ENCODE measurements at places on chromosomes 16 and 17.

DNA sequence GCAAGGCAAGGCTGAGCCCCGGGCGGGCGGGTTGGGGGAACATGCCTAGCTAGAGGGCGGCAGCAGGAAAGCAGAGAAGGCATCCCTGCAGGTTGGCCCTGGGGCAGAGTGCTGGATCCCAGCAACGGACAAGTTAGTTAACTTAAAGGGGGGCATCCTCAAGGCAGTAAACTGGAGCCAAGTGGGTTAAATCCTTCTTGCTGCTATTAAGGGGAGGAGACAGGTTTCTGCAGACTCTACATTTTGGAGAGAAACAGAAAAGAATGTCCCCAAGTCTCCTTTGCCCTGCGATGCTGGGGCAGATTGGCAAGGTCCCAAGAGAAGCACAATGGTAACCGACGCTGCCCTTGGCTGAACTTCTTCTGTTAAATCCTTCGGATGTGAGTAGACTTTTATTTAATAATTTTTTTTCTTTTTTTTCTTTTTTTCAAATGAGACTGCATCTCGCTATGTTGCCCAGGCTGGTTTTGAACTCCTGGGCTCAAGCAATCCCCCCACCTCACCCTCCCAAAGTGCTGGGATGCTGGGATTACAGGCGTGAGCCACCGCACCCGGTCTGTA, 14.0 kb downstream of the ATP5PD start:
- peak; percentile 14 for DNase-seq

- no peak for DNase-seq
Measured at GRCh38 chr17:9258115-9259015, 237.1 kb downstream of the NTN1 start.

GRCh38 chr17:17043461-17044271, 1.4 kb downstream of the MPRIP start:
- DNase-seq: no peak

- DNase-seq: no peak
Measured at GRCh38 chr17:64780096-64781013, 118.2 kb upstream of the SMURF2 start.

- DNase-seq: peak; percentile 43
Measured at GRCh38 chr17:33218698-33219601, 74.1 kb downstream of the ASIC2 start.

DNA sequence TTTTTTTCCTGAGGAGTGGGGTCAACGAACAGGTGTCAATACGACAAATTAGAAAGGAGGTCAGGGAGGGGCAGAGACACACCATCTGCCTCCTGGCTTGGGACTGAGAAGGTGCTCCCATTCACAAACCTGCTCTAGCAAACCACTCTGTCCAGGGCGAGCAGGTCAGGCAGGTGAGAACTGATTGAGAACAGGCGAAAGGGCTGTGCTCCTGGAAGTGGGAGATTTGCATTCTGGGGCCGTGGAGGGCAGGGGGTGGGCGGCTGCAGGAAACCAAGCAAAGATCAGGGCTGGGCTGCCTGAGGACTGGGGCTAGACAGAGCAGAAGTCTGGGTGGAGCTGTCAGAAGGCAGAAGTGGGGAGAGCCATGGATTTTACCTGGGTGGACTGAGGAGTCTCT, 98.9 kb upstream of the NLRP1 start:
- no peak for DNase-seq

DNA sequence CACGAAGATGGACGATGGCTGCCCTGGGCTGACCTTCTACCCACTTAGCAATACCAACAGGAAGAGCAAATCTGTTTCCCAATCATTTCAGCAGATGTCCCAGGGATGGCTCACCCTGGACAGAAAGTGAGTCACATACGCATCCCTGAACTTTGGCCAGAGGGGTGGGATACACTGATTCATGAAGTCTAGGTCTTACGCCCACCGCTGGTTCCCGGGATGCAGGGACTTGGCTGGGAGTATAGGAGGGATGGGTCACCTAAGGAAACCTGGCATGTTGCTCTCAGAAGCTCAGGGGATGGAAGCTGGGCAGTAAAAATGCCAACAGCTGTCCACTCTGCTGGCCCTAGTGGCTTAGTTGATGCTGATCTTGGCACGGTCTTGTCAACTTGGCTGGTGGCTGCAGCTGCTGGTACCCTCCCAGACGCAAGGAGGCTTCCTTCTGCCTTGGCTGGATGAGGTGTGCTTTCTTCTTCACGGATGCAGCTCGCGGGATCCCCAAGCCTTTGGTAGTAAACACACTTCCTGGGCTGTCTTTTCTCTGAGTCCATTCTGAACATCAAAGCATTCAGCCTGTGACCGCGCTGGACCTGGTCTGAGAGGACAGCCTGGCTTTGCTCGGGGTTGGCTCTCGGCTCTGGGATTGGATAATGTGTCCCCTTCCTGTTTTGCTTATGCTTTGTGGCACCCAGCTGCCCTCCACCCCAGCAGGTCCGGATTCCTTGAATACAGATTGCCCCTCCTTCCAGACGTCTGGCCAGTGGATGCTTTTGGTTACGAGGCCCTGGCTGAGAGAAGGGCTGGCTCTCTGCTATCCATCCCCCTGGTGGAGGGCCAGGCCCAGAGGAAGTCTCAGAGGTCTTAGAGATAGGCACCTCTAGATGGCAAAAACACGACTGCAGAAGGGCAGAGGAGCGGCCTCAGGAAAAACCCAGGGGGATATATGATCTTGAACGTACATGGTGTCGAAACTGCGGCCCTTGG, 71.5 kb downstream of the RAP1GAP2 start:
- peak; percentile 83 for DNase-seq

GRCh38 chr16:20901068-20901435, 481 bp downstream of the LYRM1 start:
- no peak for DNase-seq

GRCh38 chr17:73972056-73972455, 231.4 kb upstream of the RPL38 start:
- no peak for DNase-seq

DNA sequence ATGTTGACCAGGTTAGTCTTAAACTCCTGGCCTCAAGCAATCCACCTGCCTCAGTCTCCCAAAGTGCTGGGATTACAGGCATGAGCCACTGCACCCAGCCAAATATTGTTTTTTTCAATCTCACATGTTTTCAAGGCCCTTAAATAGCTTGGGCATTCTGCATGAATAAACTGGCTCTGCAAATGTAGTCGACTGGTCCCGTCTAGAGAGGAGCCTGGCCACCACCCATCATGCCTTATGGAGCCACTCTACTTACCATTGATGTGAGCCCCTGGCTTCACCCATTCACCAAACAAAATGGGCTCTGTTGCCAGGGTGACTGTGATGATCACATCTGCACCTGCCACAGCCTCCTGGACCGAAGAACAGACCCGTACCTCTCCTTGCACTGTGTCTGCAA, 10.8 kb downstream of the CRYM start:
- no peak for DNase-seq

DNA sequence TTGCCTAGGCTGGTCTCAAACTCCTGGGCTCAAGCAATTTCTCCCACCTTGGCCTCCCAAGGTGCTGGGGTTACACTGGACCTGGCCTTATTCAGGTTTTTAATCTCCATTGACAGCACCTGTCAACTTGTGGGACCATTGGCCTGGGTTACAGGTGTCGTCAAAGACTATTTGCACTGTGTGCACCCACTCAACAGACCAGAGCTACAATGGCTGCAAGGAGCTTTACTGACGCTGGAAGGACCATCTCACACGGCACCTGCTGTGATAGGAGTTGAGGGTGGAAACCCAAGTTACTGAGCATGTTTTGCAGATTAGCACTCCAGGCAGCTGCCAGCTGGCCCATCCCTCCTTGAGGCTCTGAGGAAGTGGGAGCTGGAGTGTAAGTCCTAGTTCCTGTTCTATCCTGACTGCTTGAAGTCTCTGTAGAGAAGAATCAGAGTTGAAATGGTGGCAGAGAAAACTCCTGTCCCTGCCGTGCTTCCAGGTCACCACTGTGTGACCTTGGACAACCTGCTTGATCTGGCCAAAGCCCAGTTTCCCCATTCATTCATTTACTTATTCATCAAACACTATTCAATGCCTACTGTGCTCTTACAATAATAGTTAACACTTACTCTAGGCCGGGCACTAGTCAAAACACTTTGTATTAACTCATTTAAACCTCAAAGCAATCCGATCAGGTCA, 42.4 kb upstream of the LONP2 start:
- no peak for DNase-seq

- DNase-seq: no peak
Measured at GRCh38 chr16:2019921-2020831, 591 bp downstream of the NPW start.

GRCh38 chr17:41869426-41869825, 4.2 kb upstream of the KLHL11 start:
- no peak for DNase-seq

DNA sequence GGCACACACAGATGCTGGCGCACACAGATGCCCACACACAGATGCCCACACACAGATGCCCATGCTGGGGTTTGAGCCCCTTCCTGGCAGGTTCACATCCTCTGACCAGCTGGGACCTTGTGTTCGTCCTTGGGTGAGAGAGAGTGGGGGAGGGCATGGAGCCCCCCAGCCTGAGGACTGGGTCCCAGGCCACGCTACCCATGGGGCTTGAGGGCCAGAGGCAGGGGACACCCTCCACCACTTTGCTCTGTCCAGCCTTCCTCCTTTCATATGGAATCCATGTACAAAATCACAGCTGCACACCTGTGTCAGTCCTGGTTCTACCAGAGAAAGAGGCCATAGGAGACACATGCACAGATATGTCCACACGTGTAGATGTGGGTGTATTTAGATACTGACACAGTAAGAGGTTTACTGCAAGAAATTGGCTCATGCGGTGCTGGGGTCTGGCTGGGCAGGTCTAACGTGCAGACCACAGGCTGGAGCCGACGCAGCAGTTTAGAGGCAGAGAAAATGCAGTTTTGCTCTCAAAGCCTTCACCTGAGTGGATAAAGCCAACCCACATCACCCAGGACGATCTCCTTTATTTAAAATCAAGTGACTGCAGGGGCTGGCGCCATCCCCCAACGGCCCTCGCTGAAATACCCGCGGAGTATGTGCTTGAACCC, 10.8 kb downstream of the SLC22A31 start:
- no peak for DNase-seq

DNA sequence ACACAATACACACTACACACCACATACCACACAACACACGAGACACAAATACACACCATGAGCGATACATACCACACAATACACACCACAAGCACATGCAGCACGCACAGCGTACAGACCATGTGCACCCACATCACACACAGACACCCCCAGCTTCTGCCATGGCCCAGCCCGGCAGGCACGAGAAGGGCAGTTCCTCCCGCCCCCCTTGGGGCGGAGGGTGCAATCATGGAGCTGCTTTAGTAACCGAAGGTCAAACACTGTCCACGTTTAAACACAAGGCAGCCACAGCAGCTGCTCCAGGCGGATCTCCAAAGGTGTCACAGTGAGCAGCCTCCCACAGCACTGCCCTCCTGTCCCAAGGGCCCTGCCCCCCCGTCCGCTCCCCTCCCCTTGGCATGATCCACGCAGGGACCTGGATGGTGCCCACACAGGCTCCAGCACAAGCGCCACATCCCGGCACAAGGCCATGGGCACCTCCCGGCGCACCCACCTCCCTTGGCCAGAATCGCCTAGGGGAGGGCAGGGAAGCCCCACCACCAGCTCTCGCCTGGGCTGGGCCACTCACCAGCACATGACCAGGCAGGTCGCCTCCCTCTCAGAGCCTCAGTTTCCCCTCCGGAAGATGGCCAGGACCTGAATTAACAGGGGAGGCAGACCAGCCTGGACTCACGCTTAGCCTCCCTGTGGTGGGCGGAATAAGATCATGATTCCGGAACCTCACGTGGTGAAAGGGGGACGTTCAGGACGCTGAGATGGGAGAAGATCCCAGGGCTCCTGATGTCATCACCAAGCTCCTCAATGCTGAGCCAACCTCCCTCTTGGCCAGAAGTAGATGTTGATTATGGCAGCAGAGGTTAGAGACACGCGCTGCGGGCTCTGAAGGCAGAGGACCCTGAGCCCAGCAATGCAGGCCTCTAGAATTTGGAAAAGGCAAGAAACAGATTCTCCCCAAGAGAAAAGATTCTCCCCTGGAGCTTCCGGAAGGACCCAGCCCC, 32.6 kb upstream of the ZNF469 start:
- no peak for DNase-seq

- DNase-seq: no peak
Measured at GRCh38 chr17:15323131-15323530, 18.3 kb downstream of the TEKT3 start.

- DNase-seq: no peak
Measured at GRCh38 chr17:72466606-72467005, 345.8 kb downstream of the SOX9 start.

Data from fibroblast of gingiva (primary cell).